ENCODE measurements at places on chromosomes 13 and 19. TPM values are rescaled to one million over a fixed set of nuclear protein-coding genes. Genes with fewer than 3 reads are reported as not detected.
A peak's percentile ranks its signal among the peaks of the same experiment; 100 is the strongest.

DNA sequence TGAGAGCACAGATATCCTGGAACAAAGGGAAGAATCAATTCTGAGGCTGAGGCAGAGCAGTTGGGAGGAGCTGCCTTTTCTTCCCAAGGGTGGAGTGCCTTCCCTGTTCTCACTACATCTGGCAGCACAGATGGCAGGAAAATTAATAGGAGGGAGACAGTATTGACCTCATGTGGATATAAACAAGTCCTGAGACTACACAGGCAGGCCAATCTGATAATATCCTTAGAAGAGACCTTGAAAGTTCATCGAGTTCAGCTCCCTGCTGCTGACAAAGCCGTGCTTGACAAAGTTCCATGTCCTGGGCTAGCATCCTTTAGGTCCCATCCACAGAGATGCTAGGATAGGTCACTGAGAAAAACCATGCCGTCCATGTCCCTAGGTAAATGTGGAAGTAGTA is 1451.5 kb downstream of the EFNB2 start:
- no peak for DNase-seq

The PRODH2 gene
- not detected for total RNA-seq

DNA sequence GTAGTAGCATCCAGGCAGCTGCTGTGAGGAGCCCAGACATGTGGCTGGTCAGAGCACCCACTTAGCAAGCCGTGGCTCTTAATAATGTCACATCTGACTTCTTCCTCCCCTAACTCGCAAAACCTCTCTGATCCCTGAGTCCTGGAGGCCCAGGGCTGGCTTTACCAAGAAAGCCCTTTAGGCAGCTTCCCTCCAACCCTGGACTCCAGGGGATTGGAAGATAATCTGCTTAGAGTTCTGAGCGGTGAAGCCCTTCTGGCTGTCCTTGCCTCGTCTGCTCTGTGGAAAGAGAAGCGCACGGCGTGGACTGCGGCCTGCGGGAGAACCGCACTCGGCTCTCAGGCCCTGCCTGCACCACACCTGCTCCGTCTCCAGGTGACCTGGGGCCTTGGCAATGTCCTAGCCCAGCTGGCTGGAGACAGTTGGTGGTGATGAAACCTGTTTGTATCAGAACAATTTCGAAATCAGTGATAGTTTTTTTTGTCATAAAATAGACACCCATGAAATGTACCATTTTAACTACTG is 64.5 kb upstream of the MCF2L start:
- DNase-seq, result no peak

The CTXN1 gene
- total RNA-seq, result 29.7 TPM

The CBLC gene
- 210 TPM for total RNA-seq

The KIR3DL1 gene
- not detected for total RNA-seq

The RHPN2 gene
- 80.3 TPM for total RNA-seq

GRCh38 chr19:374183-374885 is 29.7 kb upstream of the MIER2 start:
- DNase-seq, result no peak

- DNase-seq, result no peak
Measured at GRCh38 chr13:19861762-19862161, 1.7 kb downstream of the ZMYM5 start.

DNA sequence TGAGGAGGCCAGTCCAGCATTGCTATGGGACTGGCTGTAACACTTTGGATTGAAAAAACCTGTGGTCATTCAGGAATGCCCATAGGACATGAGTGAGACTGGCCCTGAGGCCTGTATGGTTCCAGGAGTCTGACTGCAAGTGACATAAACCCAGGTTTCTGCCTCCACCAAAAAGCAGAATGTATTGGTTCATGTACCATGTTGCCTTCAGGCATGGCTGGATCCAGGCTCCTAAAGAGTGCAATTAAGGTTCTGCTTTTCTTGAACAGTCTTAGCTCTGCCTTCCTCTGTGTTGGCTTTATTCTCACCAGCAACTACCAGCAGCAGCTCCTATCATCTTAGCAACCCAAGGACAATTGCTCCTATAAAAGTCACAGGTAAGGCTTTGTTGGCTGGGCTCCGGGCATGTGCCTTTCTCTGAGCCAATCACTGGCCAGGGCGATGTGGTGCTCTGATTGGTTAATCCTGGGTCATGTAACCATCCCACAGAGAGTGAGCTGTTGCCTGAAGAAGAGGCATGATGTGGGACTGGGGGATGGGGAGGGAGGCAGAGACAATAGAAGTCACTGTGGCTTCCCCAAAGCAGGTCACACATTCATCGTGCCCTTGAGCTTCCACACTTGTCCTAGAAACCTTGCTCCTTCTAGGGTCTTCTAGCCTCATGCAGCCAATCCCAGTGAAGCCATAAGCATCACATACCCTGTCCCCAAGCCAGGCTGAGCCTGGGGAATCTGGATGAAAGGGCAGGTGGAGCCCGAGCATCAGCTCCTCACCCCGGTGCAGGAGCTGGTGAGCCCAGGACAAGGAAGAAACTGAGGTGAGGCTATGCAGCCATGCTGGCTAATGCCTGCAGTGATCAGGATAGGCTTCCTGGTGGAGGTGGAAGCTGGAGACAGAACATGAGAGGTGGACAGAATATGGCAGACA is 123.9 kb downstream of the URI1 start:
- DNase-seq, result peak; percentile 0

The PEX11G gene
- total RNA-seq, result 14.5 TPM

DNA sequence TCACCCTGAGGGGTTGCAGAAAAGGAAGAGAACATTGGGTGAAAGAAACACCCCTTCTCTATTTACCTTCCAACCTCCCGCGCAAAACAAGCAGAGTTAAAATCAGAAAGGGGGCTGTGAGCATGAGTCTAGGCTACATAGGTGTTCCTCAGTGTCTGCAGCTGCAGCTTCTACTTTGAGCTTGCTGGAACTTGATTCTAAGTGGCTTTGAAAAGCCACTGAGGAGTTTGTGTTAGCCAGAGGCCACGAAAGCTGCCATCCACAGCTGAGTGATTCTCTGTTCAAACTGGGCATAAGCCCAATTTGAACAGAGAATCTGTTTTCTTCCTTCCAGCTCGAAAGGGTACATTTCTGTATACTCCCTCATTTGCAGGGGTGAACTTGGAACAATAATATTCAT is 343.9 kb downstream of the PCDH9 start:
- no peak for DNase-seq

- DNase-seq, result no peak
Measured at GRCh38 chr13:67101730-67102467, 128.2 kb downstream of the PCDH9 start.

GRCh38 chr13:27907121-27907787 is 12.5 kb upstream of the PDX1 start:
- DNase-seq, result no peak

DNA sequence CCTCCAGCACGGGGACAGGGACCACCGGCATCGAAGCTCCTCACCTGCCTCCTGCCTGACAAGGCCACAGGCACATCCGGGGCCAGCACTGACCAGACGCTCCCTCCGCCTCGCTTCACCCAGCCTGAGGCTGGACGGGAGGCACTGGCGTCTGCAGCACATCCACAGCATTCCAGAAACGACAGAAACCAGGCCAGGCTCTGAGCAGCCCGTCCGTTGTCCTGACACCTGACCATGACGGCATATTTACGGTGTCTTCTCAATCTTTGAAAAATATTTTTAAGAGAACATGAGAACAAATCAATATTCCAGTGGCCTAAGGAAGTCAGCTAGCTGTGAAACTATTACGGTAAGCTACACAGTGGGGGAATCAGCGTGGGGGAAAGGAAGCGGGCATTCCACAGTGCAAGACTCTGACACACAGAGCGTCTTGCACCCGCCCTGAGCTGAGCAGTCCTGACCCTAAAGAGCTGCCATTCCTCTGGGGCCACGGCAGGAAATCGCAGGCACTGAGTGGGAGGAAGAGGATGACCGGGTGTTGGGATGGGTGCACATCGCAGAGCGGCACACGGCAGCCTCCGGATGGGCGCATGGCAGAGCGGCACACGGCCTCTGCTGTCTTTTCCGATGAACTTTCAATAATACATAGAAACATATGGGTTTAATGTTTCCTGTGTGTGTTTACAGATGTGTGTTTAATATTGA is 26.8 kb downstream of the RASA3 start:
- DNase-seq, result peak; percentile 9

DNA sequence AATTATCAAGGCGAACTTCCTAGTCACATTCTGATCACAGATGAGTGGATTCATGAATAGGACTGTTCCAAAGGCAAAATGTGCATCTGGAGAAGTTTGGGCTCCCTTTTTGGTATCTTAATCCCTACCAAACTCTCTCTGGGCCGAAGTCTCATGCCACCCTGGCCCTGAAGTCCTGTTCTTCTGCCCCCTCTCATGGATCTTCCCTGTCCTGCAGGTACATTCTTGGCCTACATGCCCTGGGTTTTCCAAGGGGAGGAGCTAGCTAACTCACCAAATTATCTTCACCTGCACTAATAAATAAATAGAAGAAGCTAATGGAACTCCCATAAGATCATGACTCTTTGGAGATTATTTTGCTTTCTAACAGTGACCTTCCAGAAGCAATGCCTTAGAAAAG is 50.3 kb downstream of the SERTM1 start:
- no peak for DNase-seq

The UBE2L5 gene
- total RNA-seq, result not detected
